ENCODE measurements at places on chromosomes 4 and X. TPM values are rescaled to one million over a fixed set of nuclear protein-coding genes. Genes with fewer than 3 reads are reported as not detected.

The ENPEP gene
- 18.1 TPM for polyA plus RNA-seq

The SPIN4 gene
- polyA plus RNA-seq = 11.3 TPM

The DAPP1 gene
- polyA plus RNA-seq = 2.1 TPM

The KLKB1 gene
- polyA plus RNA-seq = not detected

The MGST2 gene
- polyA plus RNA-seq = 45.7 TPM

The STATH gene
- not detected for polyA plus RNA-seq

The OTUD6A gene
- not detected for polyA plus RNA-seq

The CPZ gene
- 6.0 TPM for polyA plus RNA-seq

The TMEM35A gene
- 1.5 TPM for polyA plus RNA-seq

The OPHN1 gene
- polyA plus RNA-seq = 16.6 TPM

The RAI2 gene
- polyA plus RNA-seq = 9.7 TPM

The FAM47E gene
- 0.92 TPM for polyA plus RNA-seq

The DOCK11 gene
- 17.8 TPM for polyA plus RNA-seq

The SPANXD gene
- not detected for polyA plus RNA-seq

The COL4A6 gene
- 2.6 TPM for polyA plus RNA-seq

The SPATA18 gene
- polyA plus RNA-seq = 1.9 TPM

The AMBN gene
- polyA plus RNA-seq = not detected

The C4orf36 gene
- 0.35 TPM for polyA plus RNA-seq

The ERAS gene
- not detected for polyA plus RNA-seq

The ABLIM2 gene
- 16.0 TPM for polyA plus RNA-seq

The H2BW2 gene
- 0.62 TPM for polyA plus RNA-seq

The DYNLT3 gene
- polyA plus RNA-seq = 8.8 TPM

The PROM1 gene
- polyA plus RNA-seq = 44.6 TPM

The PPBP gene
- polyA plus RNA-seq = 3.5 TPM

The S100P gene
- 1.8 TPM for polyA plus RNA-seq

The TIGD4 gene
- 1.6 TPM for polyA plus RNA-seq

The DHX15 gene
- 112 TPM for polyA plus RNA-seq

The ADAM29 gene
- polyA plus RNA-seq = not detected

The FATE1 gene
- 3.9 TPM for polyA plus RNA-seq

The PALLD gene
- 182 TPM for polyA plus RNA-seq

The IGBP1 gene
- polyA plus RNA-seq = 117 TPM

The GABRG1 gene
- polyA plus RNA-seq = not detected

The SLITRK4 gene
- polyA plus RNA-seq = 3.0 TPM

The DUSP9 gene
- 0.14 TPM for polyA plus RNA-seq

The PNMA5 gene
- 0.06 TPM for polyA plus RNA-seq

The RNF212 gene
- polyA plus RNA-seq = 3.6 TPM

The IGFBP7 gene
- polyA plus RNA-seq = 150 TPM

The PDE5A gene
- 14.6 TPM for polyA plus RNA-seq

The PSAPL1 gene
- not detected for polyA plus RNA-seq

The GNRHR gene
- polyA plus RNA-seq = 0.50 TPM

The NLGN4X gene
- polyA plus RNA-seq = 2.5 TPM
